ENCODE measurements at places on chromosomes 5 and 9. TPM values are rescaled to one million over a fixed set of nuclear protein-coding genes. Genes with fewer than 3 reads are reported as not detected.

The TGFBR1 gene
- total RNA-seq, result 13.9 TPM

The F12 gene
- total RNA-seq, result not detected

GRCh38 chr5:180470966-180471582, 23.1 kb upstream of the CNOT6 start:
- no peak overlapping the region for H3K27ac ChIP-seq
- no peaks in the 10 kb centered on the region for H3K27me3 ChIP-seq
- H3K4me3 ChIP-seq, result no peak overlapping the region
- no peak for DNase-seq

- H3K4me3 ChIP-seq, result no peak overlapping the region
- DNase-seq, result no peak
- peaks cover 13% of the 10 kb centered on the region for H3K4me1 ChIP-seq
- no peaks in the 10 kb centered on the region for H3K27me3 ChIP-seq
These were observed 377.6 kb downstream of the BRINP1 start for GRCh38 chr9:118991366-118992285.

- peaks cover 23% of the 10 kb centered on the region for H3K4me1 ChIP-seq
- no peak overlapping the region for H3K27ac ChIP-seq
- H3K4me3 ChIP-seq, result no peak overlapping the region
- peak; percentile 44 for DNase-seq
- H3K27me3 ChIP-seq, result no peaks in the 10 kb centered on the region
These were observed 18.9 kb upstream of the PFDN1 start for GRCh38 chr5:140321796-140322195.

DNA sequence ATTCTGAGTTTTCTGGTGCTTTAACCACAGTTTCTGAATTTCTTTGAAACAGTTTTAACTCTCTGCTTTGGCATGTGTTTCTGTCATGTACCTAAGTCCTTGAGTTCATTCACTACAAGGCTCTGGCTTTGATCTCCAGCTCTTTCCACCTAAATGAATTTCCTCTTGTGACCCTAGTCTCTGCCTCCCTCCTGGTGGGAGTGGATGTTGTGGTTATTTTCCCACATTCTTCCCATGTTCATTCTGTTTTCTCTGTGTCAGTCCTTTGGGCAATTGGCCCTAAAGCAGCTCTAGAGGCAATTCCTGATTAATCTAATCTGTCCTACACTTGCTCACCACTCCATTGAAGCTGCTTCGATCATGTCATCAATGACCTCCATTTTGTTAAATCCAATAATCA, 28.4 kb upstream of the DPYSL3 start:
- no peaks in the 10 kb centered on the region for H3K36me3 ChIP-seq
- H3K27ac ChIP-seq, result no peak overlapping the region
- H3K27me3 ChIP-seq, result no peaks in the 10 kb centered on the region

- no peaks in the 10 kb centered on the region for H3K36me3 ChIP-seq
- H3K4me3 ChIP-seq, result no peak overlapping the region
- no peaks in the 10 kb centered on the region for H3K27me3 ChIP-seq
- no peak overlapping the region for H3K27ac ChIP-seq
- peak; percentile 12 for DNase-seq
These were observed 4.2 kb downstream of the CNOT6 start for GRCh38 chr5:180498378-180498777.

The MCCC2 gene
- 13.8 TPM for total RNA-seq

GRCh38 chr9:70465398-70465797, 50.9 kb upstream of the KLF9 start:
- H3K36me3 ChIP-seq, result no peaks in the 10 kb centered on the region
- H3K27me3 ChIP-seq, result no peaks in the 10 kb centered on the region
- DNase-seq, result no peak

- peak overlapping the region; percentile 70 for H3K4me3 ChIP-seq
- no peaks in the 10 kb centered on the region for H3K36me3 ChIP-seq
- no peak for DNase-seq
- peak overlapping the region; percentile 86 for H3K27ac ChIP-seq
- no peaks in the 10 kb centered on the region for H3K27me3 ChIP-seq
These were observed 9.6 kb upstream of the AKNA start for GRCh38 chr9:114397219-114397847.

The OTULINL gene
- 0.21 TPM for total RNA-seq

DNA sequence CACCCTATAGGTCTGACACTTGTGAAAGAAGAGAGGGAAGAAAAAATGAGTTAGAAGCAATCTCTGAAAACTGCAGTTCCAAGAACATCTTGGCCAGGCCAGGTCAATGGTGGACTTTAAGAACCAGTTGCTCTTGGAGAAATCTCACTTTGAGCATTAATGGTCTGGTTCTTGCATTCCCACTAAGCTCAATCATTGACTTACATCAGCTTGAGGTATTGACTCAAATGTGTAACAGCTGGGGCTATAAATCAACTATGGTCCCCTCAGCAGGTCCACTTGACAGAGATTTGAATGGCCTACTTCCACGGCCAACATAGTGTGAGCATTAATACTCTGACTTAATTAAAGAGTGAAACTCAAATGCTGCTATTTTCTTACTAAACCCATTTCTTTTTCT, 357.8 kb upstream of the RGMB start:
- H3K27me3 ChIP-seq, result no peaks in the 10 kb centered on the region
- H3K27ac ChIP-seq, result no peak overlapping the region
- no peak overlapping the region for H3K4me3 ChIP-seq
- H3K4me1 ChIP-seq, result no peaks in the 10 kb centered on the region
- no peak for DNase-seq

DNA sequence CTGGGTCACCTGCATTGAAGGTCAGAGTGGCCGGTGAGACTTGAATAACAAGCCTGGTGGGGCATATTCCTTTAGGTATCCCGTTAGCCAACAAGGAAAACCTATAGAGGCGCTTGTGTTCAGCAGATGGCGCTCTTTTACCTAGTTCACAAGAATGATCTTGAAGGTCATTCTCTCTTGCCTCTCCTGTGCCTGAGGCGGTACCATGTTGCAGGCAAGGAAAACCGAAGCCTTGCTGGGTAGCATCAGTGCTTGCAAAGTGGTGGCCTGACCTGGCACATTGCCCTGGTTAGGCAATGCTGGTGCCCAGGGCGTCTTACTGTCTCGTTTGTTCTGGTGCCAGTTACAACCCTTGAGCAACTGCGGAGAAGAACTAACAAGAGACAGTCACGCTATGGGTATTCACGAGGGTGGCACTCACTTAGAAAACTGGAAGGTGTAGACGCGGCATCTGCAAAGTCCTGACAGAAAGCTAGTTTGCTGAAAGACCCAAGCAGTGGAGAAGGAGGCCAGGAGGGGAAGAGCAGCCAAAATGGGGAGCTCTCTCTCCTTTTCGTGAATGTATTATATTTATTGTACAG, 56.7 kb downstream of the AOPEP start:
- peak overlapping the region; percentile 84 for H3K27ac ChIP-seq
- no peaks in the 10 kb centered on the region for H3K4me1 ChIP-seq
- no peaks in the 10 kb centered on the region for H3K36me3 ChIP-seq
- H3K4me3 ChIP-seq, result no peak overlapping the region
- no peaks in the 10 kb centered on the region for H3K27me3 ChIP-seq

The CAMLG gene
- total RNA-seq, result 12.6 TPM

DNA sequence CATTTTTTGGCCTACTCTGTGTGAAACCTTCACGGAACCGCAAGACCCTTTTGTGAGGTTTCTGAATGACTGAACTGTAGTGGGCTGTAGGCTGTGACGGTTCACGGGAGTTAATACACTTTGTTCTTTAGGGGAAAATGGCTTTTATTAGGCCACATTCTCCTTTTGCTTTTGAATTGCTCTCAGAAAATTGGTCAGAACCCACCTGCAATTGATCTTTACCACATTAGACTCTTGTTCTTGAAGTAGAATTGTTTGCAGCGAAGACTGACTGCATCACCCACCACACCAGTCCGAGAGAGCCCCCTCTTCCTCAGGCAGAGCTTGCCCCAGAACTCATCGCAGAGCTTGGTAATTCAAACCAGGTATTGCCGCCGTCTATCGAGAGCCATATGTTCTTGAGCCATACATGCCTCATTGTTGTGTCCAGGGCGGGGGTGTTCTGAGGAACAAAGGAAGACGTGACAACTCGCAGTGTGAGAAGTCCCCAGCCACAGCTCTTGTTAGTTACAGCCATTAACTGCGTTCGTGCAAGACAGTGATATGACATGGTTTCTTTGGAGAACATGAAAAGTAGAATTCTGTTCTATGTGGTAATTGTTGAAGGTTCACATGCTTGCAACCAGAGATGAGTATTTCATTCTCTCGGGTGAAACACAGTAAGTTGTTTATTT, 166.4 kb upstream of the OTULINL start:
- H3K27me3 ChIP-seq, result no peaks in the 10 kb centered on the region
- no peak overlapping the region for H3K27ac ChIP-seq
- H3K36me3 ChIP-seq, result peaks cover 34% of the 10 kb centered on the region
- H3K4me1 ChIP-seq, result no peaks in the 10 kb centered on the region

- no peak for DNase-seq
- no peak overlapping the region for H3K4me3 ChIP-seq
These were observed 287.0 kb upstream of the SEMA6A start for GRCh38 chr5:116861666-116862065.

DNA sequence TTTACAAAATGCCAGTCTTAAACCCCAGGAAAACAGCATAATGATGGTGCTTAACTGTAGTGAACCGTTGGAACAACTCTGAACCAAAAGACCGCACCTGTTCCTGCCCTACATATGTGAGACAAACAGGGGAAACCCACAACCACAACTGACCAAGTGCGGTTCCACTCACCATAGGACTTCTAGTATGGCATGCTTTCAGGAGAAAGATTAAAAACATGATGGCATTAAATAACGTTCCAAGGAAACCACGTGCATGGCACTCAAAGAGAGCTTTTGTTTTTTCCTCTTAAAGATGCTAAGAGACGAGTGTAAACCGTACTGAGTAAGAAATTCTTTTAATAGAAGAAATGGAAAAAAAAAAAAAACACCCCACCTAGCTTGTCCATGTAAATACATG, 119.8 kb downstream of the SSBP2 start:
- H3K4me3 ChIP-seq, result no peak overlapping the region
- no peak for DNase-seq
- H3K4me1 ChIP-seq, result no peaks in the 10 kb centered on the region
- H3K27me3 ChIP-seq, result no peaks in the 10 kb centered on the region
- H3K36me3 ChIP-seq, result peaks cover 15% of the 10 kb centered on the region
- no peak overlapping the region for H3K27ac ChIP-seq

The TMC1 gene
- not detected for total RNA-seq

DNA sequence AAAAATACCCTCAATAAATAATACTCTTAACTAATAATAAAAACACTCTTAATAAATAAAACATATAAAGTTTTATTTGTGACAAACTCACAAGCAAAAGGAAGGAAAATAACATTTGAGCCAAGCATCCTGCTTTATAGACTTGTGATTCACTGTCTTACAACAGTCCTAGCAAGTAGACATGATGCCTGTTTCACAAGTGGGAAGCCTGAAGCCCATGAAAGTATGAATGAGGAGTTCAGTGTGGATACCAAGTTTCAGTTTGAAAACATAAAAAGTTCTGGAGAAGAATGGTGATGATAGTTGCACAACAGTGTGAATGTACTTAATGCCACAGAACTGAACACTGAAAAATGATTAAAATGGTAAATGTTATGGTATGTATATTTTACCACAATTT, 10.9 kb downstream of the HABP4 start:
- no peak overlapping the region for H3K27ac ChIP-seq
- H3K4me3 ChIP-seq, result no peak overlapping the region
- peaks cover 25% of the 10 kb centered on the region for H3K36me3 ChIP-seq
- H3K4me1 ChIP-seq, result peaks cover 6% of the 10 kb centered on the region
- no peak for DNase-seq

- H3K4me3 ChIP-seq, result no peak overlapping the region
- H3K36me3 ChIP-seq, result no peaks in the 10 kb centered on the region
- H3K27ac ChIP-seq, result no peak overlapping the region
- H3K4me1 ChIP-seq, result peaks cover 31% of the 10 kb centered on the region
- H3K27me3 ChIP-seq, result no peaks in the 10 kb centered on the region
These were observed 72.2 kb downstream of the SHB start for GRCh38 chr9:37996819-37997217.

The PCDHGB6 gene
- total RNA-seq, result 3.9 TPM

The SLC6A19 gene
- total RNA-seq, result not detected

GRCh38 chr9:125240649-125240999, 519 bp downstream of the HSPA5 start:
- H3K4me3 ChIP-seq, result peak overlapping the region; percentile 95
- no peaks in the 10 kb centered on the region for H3K27me3 ChIP-seq
- H3K27ac ChIP-seq, result peak overlapping the region; percentile 97
- peaks cover 44% of the 10 kb centered on the region for H3K36me3 ChIP-seq
- H3K4me1 ChIP-seq, result peaks cover 41% of the 10 kb centered on the region
- no peak for DNase-seq

DNA sequence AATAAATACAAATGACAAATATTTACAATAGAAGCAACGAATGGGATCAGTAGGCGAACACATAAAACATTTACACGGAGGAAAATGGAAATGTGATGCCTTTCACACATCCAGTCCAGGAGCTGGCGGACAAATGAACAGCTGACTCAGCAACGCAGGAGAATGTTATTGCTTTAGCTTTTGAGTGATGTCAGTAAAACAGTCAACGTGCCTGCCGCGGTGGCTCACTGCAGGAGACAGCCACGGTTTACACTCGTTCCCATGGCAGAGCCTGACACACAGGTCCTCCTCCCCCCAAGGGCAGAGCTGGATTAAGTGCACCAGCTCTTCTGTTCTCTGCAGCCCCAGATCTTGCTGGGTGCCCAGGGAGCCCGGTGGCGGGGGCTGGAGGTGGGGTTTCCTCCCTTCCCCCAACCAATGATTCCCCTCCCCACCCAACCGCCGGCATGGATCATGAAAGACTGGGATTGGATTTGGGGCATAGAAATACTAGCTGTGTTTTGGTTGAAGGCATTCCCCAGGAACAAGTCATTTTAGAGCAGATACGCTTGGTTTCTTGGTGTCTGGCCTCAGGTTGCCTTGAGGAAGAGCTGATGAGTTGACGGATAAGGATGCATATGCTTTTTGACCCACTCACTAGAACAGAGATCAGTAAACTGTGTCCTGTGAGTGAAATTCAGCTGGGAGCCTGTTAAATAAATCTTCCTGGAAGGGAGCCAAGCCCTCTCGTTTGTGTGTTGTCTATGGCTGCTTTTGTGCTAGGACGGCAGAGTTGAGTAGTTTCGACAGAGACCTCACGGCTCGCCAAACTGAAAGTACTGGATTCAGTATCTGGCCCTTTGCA, 12.5 kb downstream of the STC2 start:
- H3K4me3 ChIP-seq, result no peak overlapping the region
- H3K27me3 ChIP-seq, result no peaks in the 10 kb centered on the region
- DNase-seq, result no peak
- no peak overlapping the region for H3K27ac ChIP-seq
